Spinal cord (tissue), 10 donors: ENCODE measurements at places on chromosomes 2 and 18. TPM values are rescaled to one million over a fixed set of nuclear protein-coding genes. Genes with fewer than 3 reads are reported as not detected.

The TXNDC9 gene
- 54.6 TPM for total RNA-seq

DNA sequence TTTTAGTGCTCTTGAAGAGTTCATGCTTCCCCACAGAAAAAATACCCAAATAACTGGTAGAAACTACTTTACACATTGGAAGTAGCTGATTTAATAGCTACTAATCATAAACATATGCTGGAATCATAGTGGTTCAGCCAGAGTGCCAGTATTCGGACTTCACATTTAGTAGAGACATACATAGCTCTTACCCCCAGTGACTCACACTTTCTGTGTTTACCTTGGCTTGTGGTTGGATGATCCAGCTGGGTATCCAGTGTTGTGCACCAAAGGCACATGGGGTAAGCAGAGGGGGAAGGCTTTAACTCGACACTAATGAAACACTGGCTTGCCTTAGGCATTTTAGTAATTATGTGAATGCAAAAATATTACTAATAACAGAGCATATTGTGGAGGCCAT lies 18.1 kb downstream of the ARHGAP28 start:
- no peak for DNase-seq

DNA sequence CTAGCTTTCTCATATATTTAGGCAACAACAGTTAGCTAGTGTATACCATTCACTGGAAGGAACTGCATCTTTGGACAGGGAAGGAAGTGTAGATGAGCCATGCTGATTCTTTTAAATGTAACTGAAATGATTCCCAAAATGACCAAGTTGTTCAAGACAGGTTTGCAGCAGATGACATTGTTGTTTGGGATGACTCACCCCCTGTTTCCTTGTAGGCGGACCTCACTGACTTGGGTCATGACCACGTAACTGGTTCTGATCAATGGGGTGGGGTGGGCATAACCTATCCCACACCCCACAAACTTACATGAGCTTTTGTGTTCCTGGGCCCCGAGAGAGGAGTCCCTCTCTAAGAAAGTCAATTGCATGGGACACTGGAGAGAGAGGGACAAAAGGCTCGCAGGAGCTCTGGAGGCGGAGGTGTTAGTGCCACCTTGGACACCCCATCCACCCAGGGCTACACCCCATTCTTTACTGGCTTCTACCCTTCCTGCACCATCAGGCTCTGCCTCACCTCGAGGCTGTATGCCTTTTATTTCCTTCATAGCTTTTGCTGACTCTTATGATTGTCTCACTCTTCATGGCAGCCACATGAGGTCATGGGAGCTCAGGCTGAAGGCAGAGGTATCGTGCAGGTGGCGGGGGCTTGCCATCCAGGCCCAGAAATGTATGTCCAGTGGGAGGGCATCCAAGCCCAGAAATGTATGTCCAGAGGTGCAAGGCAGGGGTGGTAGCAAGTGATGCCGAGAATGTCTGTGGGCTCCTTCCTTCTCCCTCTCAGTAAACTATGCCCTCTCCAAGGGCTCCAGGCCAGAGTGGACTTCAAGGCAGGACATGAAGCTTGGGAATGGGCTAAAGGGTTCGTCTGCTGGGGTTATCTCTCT lies 108.0 kb downstream of the TWIST2 start:
- no peak for DNase-seq

GRCh38 chr2:229071292-229071976 lies 199.7 kb downstream of the PID1 start:
- no peak for DNase-seq

DNA sequence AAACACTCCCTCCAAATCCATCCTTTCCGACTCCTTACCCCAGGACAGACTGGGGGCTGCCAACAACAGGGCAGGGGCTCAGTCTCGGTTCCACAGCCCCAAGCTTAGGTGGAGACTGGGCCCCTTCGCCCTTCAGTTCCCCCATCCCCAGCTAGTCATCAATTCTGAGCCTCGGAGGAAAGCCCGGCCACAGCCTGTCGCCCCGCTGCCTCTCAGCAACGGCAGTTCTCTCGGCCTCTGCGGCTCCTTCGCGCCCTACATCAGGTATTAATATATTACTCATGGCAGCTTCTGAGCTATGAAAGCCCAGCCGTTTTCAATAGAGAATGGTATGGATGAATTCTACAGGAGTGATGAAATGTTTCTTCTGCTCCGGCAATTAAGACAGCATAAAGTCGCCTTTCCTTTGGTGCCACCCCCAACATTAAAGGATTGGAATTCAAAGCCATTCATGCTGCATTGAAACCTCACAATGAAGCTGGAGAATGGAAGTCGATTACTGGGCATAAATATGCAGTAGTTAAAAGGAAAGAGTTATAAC lies 2.8 kb downstream of the HDAC4 start:
- no peak for DNase-seq

The SLC19A3 gene
- 5.3 TPM for total RNA-seq

The PDE11A gene
- total RNA-seq: 1.9 TPM

DNA sequence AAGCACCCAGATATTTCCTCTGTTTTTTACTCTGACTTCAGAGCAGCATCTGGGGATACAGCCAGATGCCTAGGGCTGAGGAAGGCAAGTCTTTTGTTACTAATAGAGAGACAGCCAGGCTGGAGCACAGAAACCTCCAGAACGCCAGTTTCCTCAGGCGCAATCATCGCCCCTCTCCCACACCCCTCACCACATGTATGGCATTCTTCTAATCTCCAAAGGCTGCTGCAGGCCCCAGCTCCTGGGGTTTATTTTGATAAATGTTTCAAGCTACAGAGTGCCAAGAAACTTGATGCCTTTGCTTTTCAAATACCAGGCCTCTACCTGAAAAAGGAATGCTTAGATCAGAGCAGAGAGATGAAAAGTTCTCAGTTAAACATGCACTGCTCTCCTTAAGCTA lies 283.6 kb downstream of the RBM43 start:
- no peak for DNase-seq
